ENCODE measurements at places on chromosomes 3 and 15.

GRCh38 chr15:96332637-96333121 is 2.2 kb downstream of the NR2F2 start:
- DNase-seq, result no peak

- no peak for DNase-seq
Observed at GRCh38 chr15:70569714-70570231, 193.6 kb downstream of the UACA start.

DNA sequence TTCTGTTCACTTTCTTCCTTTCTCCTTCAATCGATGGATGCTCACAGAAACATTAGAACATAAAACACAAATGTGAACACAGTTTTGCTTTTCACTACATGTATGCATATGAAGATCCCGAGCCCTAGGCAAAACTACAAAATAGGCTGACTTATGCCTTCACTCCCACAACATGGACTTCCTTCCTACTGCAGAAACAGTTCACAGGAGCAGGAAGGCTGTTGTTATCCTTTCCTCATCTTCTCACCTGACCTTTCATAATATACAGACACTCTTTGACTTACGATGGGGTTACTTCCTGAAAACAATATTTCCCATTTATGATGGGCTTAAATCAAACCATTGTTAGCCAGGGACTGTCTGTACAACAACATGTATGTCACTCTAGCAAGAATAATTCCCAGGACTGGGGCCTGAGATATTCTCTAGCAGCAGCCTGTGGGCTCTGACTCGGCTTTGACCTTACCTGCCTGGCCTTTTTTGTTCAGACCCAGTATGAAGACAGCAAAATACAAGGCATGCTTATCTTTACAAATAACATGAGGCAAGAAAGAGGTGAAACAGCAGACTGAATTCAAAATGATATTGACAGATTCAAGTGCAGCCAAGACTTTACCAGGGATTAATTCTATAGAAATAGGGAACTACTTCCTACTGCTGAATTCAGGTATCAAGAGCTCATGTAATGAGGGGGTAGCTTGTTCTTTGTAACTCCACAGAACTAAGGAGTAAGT is 51.8 kb upstream of the PLXND1 start:
- no peak for DNase-seq

GRCh38 chr15:50113992-50114780 is 4.8 kb downstream of the ATP8B4 start:
- DNase-seq, result no peak

DNA sequence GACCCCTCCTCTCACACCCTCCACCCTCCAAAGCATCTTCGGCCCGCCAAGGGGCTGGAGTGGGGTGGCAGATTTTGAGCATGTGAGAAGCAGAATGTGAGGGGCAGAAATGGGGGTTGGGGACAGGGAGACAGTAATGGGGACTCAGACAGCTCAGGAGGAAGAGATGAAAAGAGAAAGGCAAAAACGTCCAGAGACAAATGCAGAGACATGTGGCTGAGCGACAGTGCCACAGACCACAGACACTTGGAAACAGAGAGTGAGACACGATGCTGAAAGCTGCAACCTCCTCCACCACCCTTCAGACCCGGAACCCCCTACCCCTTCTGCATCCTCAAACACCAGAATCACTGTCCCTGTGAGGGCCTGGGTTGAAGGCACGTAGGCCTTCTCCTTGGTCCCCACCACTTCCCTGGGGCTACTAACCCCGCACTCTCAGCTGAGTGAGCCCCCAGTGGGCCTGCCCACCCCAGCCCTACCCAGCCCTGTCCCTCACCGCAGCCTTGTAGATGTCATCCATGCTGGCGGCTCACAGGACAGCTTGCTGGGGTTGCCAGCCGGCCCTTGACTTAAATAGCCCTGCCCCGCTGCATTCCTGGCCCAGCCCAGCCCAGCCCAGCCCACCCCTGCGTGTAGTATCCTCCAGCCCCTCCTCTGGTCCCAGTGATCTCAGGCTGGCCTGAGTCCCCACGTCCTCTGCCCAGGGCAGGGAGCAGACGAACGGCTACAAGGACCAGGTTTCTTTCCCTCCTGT is at the start of gene TNNC1:
Gene TNNC1 (minus strand): TSS at position 546 of the 754 bp plus-strand sequence. CDS start 26 bp downstream, at position 520.
- DNase-seq, result no peak

- no peak for DNase-seq
Observed at GRCh38 chr15:76333720-76334437, 2.7 kb upstream of the ISL2 start.

GRCh38 chr3:39724233-39724846 is 85.1 kb upstream of the MYRIP start:
- DNase-seq, result no peak

DNA sequence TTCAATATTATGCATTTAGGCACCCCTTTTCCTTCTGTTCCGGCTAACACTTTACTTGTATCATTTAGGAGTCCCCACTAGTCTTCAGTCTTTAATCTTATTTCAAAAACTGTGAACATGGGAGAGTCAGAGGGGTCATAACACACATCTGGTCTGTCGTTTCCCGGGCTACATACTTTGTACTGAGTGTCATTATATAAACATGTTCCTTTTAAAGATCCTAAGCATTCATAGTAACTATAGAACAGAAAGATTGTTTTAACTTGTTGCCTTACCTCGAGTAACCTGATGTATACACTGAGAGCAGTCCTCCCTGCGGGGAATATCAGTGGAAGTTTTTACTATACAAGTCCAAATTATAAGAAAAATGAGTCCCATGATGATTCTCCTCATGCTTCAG is 78.2 kb upstream of the VEPH1 start:
- no peak for DNase-seq

Measured in GOT3 (cell line).